NCI-H1930 (cell line): ENCODE measurements at places on chromosomes 3 and 15.

DNA sequence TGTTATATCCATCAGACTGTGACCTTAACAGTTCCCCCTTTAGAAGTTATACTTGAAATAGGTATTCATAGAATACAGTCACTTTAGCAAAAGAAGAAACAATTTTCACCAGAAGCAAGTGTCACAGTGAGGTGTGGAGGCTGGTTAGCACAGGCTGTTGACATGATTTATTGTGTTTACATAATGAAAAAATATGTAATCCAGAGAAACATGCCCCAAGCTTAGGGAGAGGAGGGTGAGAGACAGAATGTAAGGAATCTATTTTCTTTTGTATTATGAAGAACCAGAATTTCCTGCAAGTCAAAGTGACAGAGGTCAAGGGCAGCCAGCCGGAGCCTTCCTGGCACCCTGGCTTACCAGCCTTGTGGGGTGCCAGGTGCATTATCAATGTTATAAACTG, 4.0 kb downstream of the IL12A start:
- DNase-seq: no peak

- DNase-seq: no peak
Measured at GRCh38 chr3:172855037-172855436, 104.5 kb downstream of the ECT2 start.

GRCh38 chr3:113597596-113598354, 65.4 kb downstream of the SIDT1 start:
- DNase-seq: no peak

GRCh38 chr3:43477600-43477999, 144.2 kb downstream of the ANO10 start:
- no peak for DNase-seq

- DNase-seq: no peak
Measured at GRCh38 chr3:155110022-155110421, 29.9 kb downstream of the MME start.

GRCh38 chr3:143120716-143121240, 1.2 kb downstream of the CHST2 start:
- DNase-seq: no peak

- no peak for DNase-seq
Measured at GRCh38 chr15:101607108-101607507, 45.1 kb downstream of the TM2D3 start.

DNA sequence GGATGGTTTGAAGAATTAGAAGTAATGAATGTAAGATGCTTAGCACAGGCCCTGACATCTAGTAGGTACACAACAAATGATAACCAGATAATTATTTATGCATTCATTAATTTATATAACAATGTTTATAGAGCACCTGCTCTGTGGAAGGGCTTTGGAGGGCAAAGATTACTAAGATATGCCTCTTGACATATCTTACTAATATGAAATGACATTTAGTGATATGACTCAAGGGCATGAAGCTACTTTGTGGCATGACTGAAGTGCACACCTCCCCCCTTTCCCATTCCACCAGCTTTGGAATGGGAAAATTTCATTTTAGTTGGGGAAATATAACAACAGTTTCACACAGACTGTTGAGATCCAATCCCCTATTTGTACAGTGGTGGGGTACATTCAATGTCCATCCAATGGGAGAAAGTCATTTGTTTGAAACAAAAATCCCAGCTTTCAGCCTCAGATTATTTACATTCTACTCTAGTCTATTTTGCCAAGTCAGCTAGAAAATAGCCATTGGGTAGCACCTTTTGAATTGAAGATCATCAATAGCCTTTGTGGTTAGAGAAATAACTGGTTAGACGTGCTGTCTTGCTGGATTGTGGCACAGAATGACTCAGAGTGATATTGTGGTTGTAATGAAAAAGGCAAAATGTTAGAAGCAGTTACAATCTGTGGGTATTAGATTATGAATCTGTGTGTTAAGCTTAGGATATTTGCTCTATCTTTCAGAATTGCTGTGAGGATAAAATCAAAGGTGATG, 72.9 kb downstream of the MOBP start:
- DNase-seq: no peak

- DNase-seq: no peak
Measured at GRCh38 chr3:124174476-124174875, 182.6 kb upstream of the ROPN1 start.

- DNase-seq: no peak
Measured at GRCh38 chr3:56309465-56309864, 158.8 kb downstream of the ERC2 start.

GRCh38 chr3:78035131-78035641, 995.3 kb downstream of the ROBO2 start:
- DNase-seq: no peak

DNA sequence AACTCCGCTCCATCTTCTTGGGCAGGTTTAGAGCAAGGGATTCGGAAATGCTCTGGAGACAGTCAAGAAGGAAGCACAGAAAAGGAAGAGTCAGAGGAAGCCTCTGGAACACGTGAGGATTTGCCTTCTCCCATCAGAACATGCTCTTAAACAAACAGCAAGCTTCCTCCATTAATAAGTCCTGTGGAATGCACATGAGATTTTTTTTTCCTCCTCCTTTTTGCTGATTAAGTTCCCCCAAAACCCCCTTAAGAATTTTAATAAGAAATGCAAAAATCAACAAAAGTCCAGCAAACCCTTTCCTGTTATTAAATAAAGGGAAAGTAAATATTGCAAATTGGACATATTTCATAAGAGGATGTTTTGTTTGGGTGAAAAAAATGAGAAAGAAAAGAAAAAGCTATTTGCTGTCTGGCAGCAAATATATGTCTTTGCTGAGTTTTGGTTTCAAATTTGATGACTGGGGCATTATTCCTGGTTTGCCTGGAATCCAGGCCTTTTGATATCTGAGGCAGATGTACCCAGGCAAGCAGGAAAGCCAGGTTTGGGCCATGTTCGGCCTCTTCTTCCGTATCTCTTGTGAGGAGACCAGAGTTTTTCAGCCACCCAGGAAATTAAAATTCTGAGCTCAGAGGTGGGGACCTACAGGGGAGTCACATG, 7.9 kb upstream of the TSEN2 start:
- DNase-seq: no peak

DNA sequence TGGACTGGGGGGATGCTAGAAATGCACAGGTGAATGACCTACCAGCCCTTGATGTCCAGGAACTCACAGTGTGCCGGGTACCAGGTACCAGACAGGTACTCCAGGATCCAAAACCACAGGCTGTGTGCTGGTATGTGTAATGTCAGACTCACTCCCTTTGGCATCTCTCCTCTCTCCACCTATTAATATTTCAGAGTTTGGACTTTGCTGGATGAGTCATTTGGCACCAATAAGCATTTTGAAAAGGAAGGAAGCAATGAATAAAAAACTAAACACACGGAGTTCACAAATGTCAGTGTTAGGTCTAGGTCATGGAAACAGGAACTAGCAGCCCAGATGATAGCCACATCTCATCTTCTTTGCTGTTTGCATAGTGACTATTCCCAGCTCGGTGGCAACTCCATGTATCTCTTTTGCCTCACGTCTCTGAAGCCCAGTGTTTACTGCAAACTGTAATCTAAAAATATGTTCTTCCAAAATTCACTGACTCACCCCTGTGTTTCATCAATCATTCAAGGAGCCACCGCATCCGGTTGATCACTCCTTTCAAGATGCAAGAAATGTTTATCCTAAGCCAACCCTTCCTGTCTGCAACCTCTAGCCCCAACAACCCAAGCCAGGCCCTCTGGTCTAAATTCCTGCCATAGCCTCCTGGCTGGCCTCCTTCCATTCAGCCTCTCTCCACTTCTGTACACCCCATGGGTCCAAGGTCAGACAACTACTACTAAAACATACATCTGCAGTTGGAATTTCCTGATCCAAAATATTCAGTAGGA, 8.4 kb downstream of the ITGB5 start:
- DNase-seq: no peak

DNA sequence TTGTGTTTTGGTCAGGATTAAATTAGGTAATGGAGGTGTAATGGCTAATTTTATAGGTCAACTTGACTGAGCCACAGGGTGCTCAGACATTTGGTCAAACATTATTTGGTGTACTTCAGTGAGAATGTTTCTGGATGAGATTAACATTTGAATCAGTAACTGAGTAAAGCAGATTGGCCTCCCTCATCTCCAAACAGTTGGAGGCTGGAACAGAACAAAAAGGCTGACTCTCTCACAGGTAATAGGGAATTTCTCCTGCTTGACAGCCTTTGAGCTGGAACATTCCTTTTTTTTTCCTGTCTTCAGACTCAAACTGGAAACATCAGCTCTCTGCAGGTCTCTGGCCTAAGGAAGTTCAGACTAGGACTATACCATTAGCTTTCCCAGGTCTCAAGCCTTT, 280.7 kb downstream of the ZBTB20 start:
- no peak for DNase-seq

GRCh38 chr3:59081071-59081470, 31.2 kb upstream of the CFAP20DC start:
- DNase-seq: no peak

DNA sequence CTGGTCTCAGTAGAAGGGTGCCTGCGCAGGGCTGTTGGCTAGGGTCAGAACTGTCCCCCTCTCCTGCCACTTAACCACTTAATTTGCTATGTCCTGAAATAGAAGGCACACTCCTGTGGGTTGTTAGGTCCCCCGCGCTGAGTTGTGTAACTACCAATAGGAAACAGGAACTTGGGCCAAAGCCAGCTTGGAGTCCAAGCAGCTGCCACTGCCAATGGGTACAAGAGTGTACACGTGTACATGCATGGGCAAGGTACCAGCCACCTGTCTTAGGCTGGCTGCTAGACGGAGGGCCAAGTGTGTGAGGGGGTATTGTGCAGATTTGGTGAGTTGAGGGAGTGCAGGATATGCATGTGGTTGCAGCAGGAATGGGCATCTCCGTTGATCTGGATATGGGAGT, 29.7 kb upstream of the POLG start:
- no peak for DNase-seq

GRCh38 chr15:23073890-23074646, 34.7 kb upstream of the TUBGCP5 start:
- DNase-seq: no peak
